ENCODE measurements at places on chromosomes 2 and 18.
A peak's percentile ranks its signal among the peaks of the same experiment; 100 is the strongest.

DNA sequence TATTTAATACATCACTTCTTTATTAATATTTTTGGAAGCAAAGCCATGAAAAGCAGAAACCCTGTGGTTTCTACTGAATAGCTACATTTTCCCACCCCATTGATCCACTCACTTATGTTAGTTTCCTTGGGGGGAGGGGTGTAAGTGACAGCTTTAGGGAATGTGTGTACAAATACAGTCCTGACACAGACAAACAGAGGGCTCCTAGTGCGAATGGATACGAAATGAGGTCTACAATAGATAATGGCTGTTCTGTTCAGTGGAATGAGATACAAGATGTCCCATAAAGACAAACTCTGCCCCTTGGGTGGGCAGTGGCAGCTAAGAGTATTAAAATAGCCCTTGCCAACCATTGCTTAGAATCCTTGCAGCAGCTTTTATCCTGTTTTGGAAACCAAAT lies 312.9 kb downstream of the NCKAP5 start:
- DNase-seq: no peak

- DNase-seq: no peak
Measured at GRCh38 chr2:10897956-10898355, 13.8 kb upstream of the KCNF1 start.

GRCh38 chr2:149489452-149489851 lies 98.1 kb downstream of the MMADHC start:
- DNase-seq: no peak

GRCh38 chr18:51196118-51196810 lies 1.2 kb downstream of the MEX3C start:
- peak; percentile 73 for DNase-seq

- DNase-seq: no peak
Measured at GRCh38 chr2:75173740-75174139, 25.6 kb downstream of the TACR1 start.

- no peak for DNase-seq
Measured at GRCh38 chr2:28161466-28161865, 231.2 kb upstream of the FOSL2 start.

DNA sequence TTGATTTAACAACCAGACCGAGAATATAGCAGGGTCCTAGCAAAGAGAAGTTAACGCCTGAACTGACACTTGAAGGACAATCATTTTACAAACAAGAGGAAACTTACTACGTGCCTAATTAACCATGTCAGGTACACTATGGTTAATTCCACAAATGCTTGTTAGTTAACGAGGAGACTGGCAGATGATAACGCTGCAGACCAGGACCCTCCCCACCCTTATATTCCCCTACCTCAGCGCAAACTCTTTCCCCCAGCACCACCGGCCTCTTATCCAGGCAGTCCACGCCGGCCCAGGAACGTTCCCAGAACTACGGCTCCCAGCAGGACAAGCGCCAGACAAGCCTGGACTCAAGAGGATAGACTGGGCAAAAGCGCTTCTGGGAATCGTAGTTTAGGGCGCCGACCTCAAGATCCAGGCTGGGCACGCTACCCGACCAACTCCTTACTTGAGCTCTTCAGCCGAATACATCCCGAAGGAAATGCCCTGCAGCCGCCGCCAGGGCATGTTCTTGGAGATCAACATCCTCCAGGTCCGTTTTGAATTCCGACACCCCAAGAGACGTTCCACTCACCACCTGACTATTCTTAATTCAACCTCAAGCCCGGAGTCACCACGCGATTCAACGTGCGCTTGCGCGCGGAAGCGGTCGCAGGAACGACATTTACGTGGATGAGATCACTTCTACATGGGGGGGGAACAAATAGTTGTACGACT lies at the start of gene POLR1A:
Gene POLR1A (minus strand): TSS at position 635 of the 717 bp plus-strand sequence. CDS start 110 bp downstream, at position 525.
- DNase-seq: peak; percentile 100

- DNase-seq: no peak
Measured at GRCh38 chr2:5921081-5921642, 229.0 kb downstream of the SOX11 start.

GRCh38 chr2:96111823-96112500 lies 4.4 kb downstream of the ADRA2B start:
- no peak for DNase-seq

GRCh38 chr2:119718501-119719260 lies 39.7 kb downstream of the TMEM177 start:
- no peak for DNase-seq

GRCh38 chr18:47893047-47893446 lies 37.4 kb downstream of the SMAD2 start:
- no peak for DNase-seq

GRCh38 chr2:225052703-225053102 lies 10.4 kb upstream of the DOCK10 start:
- DNase-seq: no peak

DNA sequence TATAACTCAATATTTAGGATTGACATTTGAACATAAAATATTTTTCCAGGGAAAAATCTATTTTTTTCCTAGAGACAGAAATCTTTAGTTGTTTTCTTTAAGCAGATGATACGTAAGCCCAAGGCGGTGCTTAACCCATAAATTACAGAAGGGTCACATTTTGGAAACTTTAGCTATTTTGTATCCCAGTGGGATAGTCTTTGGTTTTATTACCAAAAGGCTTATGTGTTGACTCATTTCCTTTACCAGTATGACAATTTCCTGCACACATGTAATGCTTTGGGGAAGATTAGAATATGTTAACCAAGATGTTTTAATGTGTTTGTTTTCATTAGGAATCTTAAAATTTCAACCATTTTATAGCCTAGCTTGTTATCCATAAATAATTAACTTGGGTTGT lies 24.8 kb downstream of the DYNC1I2 start:
- DNase-seq: no peak

GRCh38 chr2:235608200-235608887 lies 114.5 kb downstream of the AGAP1 start:
- no peak for DNase-seq

DNA sequence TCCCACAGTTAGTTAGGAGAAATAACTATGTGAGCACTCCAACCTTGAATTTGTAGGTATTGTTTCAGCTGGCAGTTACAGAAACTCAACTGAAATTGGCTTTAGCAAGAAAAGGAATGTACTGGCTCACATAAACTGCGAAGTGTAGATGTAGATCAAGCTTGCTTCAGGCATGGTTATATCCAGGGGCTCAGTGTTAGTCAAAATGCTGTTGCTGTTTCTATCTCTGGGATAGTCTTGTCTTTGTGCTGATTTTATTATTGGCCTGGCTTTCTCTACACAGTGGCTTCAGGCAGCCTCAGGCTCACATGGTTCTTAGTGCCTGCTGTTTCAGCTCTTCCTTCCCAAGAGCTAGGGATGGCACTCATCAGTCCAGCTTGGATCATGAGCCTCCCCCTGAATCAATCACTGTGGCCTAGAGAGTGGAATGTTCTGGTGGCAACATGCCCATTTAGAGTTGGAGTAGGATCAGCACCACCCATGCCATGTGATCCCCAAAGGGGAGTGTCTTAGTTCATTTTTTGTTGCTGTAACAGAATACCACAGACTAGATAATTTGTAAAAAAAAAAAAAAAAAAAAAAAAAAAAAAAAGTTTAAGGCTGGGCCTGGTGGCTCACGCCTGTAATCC lies 69.1 kb upstream of the FOXI3 start:
- no peak for DNase-seq

- DNase-seq: peak; percentile 49
Measured at GRCh38 chr2:128536925-128537620, 218.4 kb upstream of the HS6ST1 start.

DNA sequence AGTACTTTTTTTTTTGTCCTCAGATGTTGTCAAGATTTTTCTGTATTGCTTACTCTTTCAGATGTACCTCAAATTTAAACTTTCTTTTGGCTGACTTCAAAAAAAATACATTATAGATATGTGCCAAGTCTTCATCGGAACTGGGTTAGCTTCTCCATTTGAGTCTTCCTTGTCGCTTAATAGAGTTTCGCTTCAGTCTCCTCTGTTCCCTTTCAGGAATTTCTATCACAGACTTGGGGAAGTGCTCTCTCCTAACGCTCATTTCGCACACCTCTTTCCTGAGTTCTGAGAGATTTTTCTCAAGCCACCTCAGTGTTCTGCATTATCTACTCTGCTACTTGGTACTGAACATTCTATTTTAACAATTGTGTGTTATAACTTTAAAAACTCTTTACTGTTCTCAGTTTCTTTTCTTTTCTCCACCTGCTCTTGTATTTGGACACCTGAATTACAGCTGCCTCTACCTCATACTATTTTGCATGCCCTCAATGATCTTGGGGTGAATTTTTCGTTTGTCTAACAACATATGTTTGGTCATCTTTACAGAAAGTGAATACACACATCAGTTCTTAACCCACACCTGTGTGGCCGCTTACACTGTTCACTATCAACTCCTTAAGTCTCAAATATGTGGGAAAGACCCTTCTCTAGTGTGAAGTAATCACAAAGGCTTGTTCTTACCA lies 16.5 kb downstream of the PTPN2 start:
- DNase-seq: no peak

- DNase-seq: no peak
Measured at GRCh38 chr2:143698888-143699570, 569.8 kb downstream of the ARHGAP15 start.

DNA sequence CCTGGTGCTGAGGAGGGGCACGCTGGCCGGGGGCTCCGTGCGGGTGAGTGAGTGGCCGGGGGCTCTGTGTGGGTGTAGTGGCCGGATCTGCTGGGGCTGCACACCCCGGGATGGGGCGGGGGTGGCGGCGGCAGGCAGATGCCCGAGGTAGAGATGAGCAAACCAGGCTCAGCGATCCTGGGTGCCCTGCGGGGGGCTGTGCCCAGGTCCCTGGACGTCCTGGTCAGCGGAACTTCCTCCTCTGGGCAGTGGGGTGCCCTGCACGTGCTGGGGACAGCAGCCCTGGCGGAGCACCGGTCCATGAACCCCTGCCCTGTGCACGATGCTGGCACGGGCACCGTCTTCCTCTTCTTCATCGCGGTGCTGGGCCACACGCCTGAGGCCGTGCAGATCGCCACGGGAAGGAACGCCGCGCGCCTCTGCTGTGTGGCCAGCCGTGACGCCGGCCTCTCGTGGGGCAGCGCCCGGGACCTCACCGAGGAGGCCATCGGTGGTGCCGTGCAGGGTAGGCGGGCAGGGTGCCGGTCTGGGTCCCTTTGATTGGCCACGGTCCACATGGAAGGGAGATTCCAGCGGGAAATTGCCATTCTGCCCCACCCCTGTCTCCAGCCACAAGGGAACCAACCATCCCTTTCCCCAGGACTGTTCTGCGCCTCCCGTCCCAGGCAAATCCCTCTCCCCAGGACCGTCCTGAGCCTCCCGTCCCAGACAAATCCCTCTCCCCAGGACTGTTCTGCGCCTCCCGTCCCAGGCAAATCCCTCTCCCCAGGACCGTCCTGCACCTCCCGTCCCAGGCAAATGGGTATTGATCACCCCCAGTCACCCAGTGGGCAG lies 5.9 kb downstream of the NEU4 start:
- DNase-seq: no peak

DNA sequence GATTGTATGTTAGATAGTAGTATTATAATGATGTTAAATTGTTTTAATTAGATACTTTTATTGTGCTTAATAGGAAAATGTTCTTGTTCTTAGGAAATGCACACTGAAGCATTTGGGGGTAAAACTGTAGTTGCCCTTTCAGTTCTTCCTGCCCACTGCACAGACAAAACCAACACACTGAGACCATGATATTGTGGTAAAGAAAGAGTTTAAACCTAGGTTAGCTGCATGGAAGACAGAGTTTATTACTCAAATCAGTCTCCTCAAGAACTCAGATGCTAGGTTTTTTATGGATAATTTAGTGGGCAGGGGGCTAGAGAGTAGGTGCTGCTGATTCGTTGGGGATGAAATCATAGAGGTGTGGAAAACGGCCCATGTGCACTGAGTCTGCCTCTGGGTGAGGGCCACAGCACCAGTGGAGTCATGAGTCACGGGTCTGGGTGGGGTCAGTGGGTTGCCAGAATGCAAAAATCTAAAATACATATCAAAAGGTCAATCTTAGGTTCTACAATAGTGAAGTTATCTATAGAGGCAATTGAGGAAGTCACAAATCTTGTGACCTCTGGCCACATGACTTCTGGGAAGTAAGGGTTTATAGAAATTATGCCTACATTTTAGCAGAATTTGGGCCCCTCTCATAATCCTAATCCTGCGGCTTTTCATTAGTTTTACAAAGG lies 283.4 kb upstream of the FBXO11 start:
- no peak for DNase-seq

GRCh38 chr2:16950436-16950835 lies 284.8 kb upstream of the CYRIA start:
- no peak for DNase-seq

DNA sequence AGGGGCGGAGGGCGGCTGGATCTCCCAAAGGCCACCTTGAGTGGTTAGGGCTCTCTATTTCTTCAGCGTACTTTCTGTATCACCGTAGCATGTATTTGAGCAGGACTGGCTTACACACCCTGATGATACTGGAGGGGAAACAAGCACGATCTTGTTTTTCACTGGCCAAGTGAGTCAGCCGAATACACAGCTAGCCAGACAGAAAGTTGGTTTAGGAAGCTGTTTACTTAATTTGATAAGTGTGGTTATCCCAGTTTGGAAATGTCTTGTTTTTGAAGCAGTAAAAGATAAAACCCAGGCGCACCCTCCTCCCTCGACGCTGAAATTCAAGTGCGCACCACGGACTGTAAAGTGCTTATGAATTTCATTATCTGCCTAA lies 582 bp downstream of the RIOK3 start:
- DNase-seq: no peak

DNA sequence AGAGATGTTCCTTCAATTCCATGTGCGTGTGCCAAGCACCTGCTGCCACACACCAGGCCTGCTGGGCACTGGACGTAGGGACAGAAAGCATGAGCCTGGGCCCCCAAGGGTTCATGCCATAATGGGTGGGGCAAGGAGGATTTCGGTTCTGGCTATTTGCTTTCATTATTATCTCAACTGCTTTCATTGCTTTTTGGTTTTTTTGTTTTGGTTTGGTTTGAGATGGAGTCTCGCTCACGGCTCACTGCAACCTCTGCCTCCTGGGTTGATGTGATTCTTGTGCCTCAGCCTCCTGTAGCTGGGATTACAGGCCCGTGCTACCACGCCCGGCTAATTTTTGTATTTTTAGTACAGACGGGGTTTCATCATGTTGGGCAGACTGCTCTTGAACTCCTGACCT lies 57.2 kb downstream of the SF3B1 start:
- no peak for DNase-seq

- DNase-seq: no peak
Measured at GRCh38 chr18:66994790-66995189, 390.9 kb upstream of the CDH19 start.

- no peak for DNase-seq
Measured at GRCh38 chr2:23547725-23548124, 162.7 kb downstream of the KLHL29 start.

- DNase-seq: no peak
Measured at GRCh38 chr18:3761266-3761665, 311.3 kb downstream of the TGIF1 start.

GRCh38 chr2:188503975-188504374 lies 212.3 kb downstream of the GULP1 start:
- DNase-seq: no peak
